ENCODE measurements at places on chromosomes 1 and 21.
A peak's percentile ranks its signal among the peaks of the same experiment; 100 is the strongest.

GRCh38 chr1:12146343-12147112 lies 20.3 kb upstream of the TNFRSF1B start:
- no peak for DNase-seq

- no peak for DNase-seq
These were observed 55.8 kb downstream of the GNG12 start for GRCh38 chr1:67777440-67777839.

DNA sequence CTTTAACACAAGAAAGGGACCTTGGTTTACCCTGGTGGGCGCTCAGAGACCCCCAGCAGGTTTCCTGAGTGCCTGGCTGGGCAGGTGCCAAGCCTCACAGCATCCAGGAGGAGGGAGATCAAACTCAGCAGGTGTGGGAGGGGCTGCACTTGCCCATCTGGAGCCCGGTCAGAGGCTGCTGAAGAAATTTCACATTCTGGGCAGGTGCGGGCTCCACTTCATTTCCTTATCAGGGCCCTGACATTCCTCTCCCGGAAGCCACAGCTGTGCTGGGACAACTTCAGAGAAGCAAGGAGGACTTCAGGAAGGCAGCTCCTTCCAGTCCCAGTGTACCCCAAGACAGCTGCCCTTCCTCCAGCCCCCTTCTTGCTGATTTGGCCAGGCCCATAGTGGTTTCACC lies 82.9 kb downstream of the ITPKB start:
- no peak for DNase-seq

DNA sequence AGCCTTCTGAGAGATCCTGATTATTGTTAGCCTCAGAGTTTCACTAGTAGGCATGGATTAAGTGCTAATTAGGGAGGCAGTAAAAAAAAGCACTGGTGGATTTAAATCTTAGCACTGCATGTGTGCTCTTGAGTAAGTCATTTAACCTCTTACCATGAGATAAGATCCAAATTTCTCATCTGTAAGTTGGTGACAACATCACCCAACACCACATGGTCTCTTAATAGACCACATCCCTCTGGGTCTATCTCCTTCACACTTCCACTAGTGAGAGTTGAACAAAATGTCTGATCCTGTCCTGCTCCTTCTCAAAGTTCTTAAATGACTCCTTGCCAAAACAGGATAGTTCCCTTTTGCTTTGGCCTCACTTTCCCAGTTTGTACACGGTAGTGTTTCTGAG lies 29.5 kb upstream of the DMRTA2 start:
- DNase-seq = no peak

DNA sequence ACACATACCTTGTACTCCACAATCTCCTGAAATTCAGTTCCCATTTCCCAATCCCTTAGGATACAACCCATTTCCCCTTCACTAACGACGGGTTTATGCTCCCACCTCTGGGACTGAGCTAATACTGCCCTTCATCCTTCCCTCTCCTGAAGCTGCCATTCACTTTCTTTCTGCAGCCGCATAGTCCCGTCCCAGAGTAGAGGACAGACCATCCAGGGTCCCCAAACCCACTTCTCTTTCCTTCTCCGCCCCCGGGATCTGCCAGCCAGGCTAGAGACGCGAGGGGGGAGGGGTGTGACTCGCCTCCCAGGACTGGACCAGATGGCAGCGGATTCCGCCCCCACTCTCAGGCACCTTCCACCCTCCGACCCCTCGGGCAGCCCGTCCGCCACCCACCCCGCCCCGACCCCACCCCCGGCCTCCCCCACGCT lies 679 bp downstream of the ABL2 start:
- no peak for DNase-seq

DNA sequence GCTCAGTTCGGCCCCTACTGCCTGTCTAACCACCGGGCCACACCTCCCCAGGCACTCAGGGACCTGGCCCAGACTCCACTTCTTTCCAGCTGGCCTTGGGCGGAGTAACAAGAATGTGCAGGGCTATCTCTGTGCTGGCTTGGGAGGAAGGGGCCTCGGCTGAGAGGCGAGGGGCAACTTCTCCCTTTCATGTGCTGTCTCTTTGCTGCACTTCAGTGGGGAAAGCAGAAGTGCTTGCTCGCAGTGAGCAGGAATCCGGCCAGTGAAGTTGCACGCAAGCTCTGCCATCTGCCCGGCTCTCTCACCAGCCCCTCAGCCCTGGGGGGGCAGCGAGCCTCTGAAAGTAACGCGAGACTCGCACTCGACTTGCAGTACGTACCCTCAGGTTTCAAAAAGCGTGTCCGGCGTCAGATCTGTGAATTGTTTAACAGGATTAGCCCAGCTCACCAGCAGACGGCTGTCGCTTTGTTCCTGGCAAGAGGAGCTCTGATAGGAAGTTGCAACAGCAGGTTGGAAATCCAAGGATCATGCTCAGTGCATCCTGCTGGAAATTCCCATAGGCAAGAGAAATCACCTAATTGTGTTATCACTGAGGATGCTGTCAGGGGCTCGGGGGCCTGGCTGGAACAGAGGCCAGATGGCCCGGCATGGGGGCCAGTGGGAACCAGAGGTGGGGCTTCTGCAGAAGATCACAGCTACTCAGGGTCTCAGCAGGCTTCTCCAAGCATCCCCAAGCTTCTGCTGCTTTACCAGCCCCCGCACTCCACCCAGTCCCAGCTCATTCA lies 221.1 kb downstream of the NPHP4 start:
- DNase-seq = no peak

GRCh38 chr1:14971221-14971620 lies 182.3 kb upstream of the TMEM51 start:
- no peak for DNase-seq

DNA sequence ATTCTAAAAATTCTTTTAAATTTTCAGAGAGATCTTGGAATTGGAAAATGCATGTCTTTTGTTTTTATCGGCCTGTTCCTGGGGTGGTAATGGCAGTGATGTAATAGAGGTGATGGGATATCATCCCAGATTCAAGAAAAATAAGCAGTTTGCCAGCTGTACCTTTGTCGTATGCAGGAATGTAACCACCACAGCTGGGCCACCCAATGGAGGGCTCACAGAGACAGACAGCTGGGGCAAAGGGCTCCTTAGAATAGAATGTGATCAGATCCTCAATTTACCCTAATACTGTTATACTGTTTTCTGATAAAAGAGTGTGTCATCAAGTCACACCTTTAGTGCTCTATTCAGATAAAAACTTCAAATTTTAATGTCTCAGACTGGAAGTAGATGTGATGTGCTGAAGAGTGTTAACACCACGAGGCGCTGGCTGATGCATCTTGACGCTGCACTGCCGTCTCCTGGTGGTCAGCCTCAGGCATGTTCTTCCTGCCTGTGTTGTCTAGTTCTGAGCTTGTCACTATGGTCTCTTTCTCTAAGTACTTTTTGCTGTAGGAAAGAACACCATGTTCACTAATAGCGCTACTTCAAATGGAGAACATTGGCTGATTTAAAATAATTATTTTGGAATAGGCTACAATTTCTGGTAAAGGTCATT lies 78.8 kb downstream of the C1orf21 start:
- no peak for DNase-seq

GRCh38 chr1:50969611-50970508 lies at the start of gene CDKN2C:
Gene CDKN2C (plus strand): TSS chr1:50970245. CDS start chr1:50970369, 124 bp downstream.
- peak; percentile 60 for DNase-seq

GRCh38 chr1:86205741-86206140 lies 49.2 kb upstream of the COL24A1 start:
- DNase-seq = no peak

DNA sequence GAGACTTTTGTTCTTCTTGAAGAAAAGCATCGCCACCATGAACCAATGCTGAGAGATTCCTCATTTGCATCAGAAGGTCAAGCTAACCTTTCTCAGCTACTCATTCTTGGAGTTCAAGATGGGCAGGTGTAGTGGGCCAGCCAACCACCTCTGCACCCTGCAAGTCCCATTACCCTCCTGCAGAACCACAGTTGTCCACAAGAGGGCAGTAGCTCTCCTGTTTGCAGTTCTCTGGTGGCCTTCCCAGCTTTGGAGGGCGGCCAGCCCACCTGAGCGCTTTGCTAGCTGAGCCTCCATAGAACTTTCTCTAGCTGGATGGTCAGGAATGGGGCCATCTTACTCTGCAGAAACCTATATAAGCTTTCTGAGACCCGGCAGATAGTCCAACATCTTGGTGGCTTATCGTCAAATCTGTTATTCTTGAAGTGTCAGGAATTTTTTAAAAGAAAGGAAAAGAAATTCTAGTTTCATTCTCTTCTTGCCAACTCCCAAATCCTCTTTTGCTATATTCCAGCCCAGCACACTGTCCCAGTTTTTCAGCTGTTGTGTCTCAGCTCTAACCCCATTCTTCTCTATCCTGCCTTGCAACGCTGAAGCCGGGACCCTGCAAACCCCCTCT lies 11.0 kb upstream of the LMX1A start:
- peak; percentile 80 for DNase-seq

DNA sequence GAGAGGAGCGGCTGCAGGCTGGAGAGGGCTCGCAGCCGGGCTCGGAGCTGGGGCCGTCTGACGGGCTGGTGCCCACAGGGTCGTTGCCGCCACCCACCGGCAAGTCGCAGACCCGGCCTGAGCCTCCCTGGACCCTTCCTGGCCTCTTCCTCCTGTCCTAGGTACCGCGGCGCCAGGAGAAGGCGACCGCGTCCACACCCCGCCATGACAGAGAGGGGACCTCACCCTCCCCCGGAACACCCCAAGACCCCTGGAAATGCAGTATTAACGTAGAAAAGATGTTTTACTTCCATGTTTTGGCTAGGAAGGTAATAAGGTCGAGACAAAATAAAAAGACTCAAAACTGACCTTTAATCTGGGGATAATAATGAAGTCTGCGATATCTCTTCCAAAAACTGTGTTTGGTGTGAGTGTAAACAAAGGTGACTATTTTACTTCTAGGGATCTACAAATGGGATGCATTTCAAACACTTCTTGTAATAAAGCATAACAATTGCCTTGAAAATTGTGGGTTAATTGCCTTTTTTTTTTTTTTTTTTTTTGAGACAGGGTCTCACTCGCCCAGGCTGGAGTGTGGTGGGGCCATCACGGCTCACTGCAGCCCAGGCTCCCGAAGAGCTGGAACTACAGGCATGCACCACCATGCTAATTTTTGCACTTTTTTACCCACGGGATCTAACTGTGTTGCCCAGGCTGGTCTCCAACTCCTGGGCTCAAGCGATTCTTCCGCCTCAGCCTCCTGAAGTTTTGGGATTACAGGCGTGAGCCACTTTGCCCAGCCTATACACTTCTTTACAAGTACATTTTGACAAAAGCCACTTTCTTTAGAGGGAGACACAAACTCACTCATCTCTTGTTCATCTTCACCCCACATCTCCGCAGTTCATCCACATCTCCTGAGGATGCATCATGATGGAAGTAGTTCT lies 838 bp upstream of the RSRP1 start:
- no peak for DNase-seq

GRCh38 chr21:27202301-27202700 lies 235.4 kb upstream of the ADAMTS5 start:
- DNase-seq = no peak

- DNase-seq = no peak
These were observed 16.8 kb upstream of the JAK1 start for GRCh38 chr1:64983110-64983509.

DNA sequence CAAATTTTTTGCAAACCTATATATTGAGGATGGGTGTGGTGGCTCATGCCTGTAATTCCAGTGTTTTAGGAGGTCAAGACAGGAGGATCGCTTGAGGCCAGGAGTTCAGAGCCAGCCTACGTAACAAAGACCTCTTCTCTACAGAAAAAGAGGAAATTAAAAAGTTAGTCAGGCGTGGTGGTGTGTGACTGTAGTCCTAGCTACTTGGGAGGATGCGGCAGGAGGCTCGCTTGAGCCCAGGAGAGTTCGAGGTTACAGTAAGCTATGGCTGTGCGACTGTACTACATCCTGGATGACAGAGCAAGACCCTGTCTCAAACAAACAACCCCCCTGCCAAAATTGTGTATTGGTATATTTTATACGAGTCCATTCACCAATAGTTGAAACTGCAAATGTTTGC lies 589.7 kb downstream of the DPYD start:
- no peak for DNase-seq

GRCh38 chr1:47424336-47424982 lies 8.4 kb downstream of the FOXE3 start:
- no peak for DNase-seq

DNA sequence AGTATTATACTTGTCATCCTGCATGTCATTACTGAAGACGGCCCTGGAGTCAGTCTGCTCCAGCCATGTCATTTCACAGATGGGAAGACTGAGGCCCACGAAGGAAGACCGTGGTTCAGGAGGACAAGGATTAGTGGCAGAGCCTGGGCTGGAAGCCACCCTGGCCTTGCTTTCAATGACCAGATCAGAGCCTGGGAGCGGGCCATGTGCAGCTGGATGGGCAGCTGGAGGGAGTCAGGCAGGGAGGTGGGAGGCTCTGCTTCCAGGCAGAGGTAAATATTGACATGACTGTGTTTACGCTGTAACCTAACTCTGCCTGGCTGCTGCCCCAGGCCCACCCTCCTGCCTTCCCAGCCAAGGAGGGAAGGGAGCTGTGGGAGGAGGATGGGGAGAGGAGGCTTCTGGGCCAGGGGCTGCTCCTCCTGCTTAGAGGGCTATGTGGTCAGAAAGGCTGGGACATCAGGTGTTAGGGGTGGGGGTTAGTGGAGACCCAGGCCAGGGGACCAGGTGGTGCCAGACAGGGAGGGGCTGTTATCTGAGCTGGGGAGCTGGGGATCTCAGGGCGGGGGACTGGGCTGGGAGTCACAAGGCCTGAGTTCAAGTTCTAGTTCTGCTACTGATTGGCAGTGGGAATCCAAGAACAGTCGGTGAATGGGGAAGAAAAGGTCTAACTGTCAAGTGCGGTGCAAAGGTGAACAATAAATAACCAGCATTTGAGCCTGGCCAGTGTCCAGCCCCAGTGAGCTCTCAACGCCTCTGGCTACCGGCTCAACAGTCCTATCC lies 48.5 kb upstream of the ECE1 start:
- no peak for DNase-seq

GRCh38 chr1:46301808-46302640 lies 1.4 kb downstream of the LRRC41 start:
- DNase-seq = peak; percentile 84

- DNase-seq = no peak
These were observed 33.2 kb upstream of the CDC42BPA start for GRCh38 chr1:227351443-227351842.

DNA sequence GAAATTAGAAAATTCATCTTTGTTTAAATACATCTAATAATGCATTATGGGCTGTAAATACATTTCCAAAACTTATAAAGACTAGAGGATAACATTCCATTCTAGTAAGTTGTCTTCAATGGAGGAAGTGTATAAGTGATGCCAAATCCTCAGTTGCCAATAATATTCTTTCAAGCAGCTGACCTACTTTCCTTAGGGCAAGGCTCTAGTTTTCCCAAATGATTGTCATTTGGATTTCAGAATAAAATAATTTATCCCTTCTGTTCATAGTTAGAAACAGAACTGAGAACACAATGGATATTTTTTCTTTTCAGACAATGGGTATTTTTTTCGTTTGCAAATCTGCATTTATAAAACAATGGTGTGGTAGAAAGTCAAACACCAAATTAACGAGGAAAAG lies 354.9 kb upstream of the ADAMTS5 start:
- no peak for DNase-seq

DNA sequence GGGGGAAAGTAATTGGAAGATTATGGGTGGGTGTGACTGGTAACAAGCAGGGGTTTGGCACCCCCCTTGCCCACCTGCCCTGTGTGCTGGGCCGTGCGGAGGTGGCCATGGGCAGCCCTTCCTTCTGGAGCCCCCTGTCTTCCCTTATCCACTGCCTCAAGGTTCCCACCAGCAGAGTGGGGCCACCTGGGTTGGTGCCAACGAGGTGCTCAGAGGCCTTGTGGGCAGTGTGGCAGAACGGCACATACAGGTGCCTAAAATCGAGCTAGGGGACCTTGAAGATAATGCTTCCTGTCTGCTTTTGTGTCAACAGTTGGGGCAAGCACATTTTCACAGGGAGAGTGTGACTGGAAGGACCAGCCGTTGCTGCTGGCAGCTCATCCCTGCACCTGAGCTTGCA lies 161.8 kb downstream of the PCBP3 start:
- DNase-seq = no peak

Data from GM13977 (cell line).